ENCODE measurements at places on chromosomes 12 and 14.

- DNase-seq, result no peak
Measured at GRCh38 chr12:55718015-55718414, 2.2 kb downstream of the BLOC1S1 start.

GRCh38 chr14:57060276-57060955 is 208.3 kb downstream of the EXOC5 start:
- no peak for DNase-seq

GRCh38 chr12:7451756-7452155 is 7.8 kb upstream of the CD163L1 start:
- no peak for DNase-seq

DNA sequence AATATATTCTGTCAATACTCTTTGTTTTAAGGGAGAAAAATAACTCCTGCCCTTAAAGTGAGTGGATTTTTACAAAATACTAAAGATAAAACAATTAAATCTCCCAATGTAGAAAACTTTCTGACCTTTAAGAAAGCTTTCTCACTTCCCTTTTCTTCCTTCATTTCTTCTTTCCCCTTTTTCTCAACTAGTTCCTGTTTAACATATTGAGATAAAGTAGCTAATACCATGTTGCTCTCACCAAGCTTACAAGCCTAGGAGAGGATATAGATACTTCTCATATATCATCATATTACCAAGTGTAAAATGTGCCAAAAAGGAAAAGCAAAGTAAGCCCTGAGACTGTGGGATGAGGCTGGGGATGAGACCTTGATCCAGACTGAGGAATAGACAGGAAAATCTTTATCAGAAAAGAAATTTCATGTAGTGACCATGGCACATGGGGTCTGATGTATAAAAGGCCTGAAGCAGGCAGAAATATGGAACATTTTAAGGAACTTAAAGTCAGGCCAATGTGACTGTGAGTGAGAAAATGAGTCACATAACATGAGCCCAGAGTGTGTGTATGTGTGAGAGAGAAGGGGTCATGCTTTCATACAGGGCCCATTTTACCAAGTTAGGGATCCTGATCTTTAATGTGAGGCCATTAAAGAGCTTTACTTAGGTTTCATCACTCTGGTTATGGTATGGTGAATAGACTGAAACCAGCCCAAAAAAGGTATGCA is 1.6 kb upstream of the RPL10L start:
- DNase-seq, result peak; percentile 67

- peak; percentile 6 for DNase-seq
Measured at GRCh38 chr12:85923767-85924331, 49.8 kb downstream of the NTS start.

- DNase-seq, result no peak
Measured at GRCh38 chr12:123760267-123760938, 1.7 kb upstream of the DNAH10 start.

DNA sequence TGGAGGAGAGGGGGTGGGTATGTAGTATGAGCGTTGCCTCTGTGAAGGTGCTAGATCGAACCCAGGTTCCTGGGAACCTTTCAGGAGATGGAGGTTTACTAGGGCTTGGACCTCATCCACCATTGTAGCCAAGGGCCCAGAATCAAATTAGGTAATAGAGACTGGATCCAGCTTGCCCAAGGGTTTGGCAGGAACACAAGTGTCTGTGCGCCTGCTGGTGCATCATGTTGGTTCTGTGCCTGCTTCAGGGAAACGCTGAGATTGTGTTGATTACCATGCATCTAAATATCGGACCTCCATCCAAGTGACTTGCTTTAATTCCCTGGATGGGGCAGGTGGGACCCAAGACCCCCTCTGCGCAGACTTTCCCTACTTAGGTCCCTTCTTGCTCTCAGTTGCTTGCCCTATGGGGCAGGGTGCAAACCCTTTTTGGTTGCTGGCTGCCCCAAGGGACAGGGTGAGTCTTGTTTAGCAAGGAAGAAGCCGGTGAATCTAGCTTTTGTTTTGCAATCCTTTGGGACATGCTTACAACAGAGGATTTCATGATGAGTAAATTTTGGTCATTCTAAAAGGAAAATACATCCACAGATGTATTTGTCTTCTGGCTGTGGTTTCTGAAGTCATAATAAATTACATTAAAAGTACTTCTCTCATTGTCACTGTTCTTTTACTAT is 189.8 kb upstream of the PRICKLE1 start:
- no peak for DNase-seq

GRCh38 chr14:63782683-63783389 is 55.0 kb upstream of the SGPP1 start:
- DNase-seq, result no peak

DNA sequence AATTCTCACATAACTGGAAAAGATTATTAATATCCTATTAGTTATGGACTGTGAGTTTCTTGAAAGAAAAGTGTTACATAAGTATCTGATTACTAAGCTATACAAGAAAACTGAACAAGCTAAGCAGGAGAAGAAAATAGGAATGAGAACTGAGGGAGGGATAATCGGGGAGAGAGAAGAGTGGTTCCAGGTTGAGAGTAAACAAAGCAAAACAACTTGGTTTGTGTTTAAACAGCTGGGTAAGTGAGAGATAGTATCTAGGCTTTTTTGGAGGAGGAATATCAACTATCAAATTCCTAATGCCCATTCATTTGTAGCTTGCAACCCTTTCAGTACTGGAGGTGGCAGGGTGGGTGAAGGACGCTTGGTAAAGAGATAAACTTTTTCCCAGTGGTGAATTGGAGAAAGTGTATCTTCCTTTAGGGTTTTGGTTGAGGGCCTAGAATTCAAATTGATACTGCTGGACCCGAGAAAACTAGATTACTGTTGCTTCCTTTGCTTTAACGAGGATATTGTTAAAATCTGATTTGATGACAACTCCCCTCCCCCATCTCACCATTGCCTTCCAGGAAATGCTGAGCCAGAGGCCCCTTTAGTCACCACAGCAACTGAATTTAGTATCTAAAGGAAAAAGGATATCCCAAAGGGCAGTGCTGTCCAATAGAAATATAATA is 2.0 kb upstream of the SLC2A3 start:
- DNase-seq, result peak; percentile 40

DNA sequence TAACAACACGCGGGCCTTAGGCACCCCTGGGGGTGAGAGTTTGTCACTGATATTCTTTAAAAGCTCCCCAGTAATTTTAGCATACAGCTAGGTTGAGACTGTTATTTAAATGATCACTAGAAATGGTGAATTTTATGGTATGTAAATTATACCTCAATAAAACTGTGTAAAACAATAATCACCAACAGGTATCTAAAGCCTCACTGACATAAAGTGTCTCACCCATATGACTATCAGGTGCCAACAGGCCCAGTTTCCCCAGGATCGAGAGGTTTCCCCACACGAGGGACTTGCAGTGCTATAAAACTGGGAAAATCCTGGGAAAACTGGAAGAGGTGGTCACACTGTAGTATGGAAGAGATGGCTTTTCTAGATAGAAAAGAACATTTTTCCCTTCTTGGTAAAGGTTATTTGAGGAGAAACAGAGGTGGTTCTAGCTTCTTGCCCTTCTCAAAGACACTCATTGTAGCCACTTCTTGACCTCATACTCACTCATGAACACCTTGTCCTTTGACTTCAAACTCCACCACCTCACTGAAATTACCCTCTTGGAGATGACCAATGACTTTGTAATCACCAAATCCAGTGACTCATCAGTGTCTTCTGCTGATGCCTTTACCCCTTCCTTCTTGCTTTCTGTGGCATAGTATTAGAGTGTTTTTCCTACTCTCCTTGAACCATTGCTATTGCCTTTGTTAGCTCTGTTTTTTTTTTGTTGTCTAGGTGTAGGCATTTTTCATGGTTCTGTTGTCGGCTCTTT is 24.8 kb upstream of the NUBPL start:
- DNase-seq, result no peak

DNA sequence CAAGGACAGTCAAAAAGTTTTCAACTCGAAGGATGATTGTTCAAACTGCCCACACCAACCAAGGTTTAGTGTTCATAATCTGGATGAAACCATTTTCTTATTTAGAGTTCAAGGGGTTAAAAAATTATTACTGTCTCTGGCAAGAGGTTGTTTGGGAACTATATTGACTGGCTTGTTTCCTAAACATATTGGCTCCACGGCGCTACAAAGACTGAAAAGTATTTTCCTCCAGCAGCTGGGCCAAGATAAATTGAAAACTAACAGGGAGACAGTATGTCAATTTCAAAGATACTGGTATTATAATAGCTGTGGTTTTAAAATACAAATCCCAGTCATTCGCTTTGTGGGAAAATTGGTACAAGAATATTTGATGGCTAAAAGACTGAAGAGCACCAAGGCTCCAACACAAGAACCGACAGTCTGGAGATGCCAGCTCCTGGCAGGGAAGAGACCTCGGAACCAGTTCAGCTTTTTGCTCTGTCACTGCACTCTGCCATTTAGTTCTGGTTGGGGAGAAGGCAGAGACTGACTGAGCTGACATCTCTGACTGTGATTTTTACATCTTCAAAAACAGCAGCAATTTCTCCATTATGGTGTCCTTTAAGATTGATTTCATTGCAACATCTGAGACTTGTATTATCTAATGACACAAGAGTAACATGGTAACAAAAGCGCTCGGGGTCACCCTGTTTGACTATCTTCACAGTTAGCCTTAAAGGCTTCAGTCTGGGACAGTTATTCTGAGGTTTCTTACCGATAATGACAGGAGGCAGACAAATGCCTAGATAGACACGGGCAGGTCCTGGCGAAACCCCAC is 62.0 kb downstream of the ST8SIA1 start:
- DNase-seq, result no peak

- no peak for DNase-seq
Measured at GRCh38 chr12:92362785-92363184, 217.1 kb upstream of the BTG1 start.

- no peak for DNase-seq
Measured at GRCh38 chr14:81582420-81582819, 48.8 kb upstream of the SEL1L start.

DNA sequence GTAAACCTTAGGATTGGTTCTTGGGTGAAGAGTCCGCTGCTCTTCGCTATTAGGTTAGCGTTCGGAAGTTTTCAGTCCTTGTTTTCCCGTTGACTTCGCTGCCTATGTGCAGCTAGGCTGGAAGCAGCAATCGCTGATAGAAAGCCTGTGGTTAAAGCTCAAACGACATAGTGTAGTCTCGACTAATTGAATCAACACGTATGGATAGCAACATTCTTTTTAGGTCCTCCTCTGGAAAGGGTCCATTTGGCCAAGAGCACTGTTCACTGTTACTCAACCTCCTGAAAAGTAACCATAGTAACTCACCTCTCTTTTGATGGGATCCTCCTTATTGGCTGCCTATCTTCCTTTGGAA is 355.5 kb downstream of the SNAPC1 start:
- no peak for DNase-seq

- DNase-seq, result no peak
Measured at GRCh38 chr14:77316872-77317301, 3.8 kb downstream of the POMT2 start.

GRCh38 chr14:24432259-24433131 is 2.7 kb downstream of the KHNYN start:
- no peak for DNase-seq

DNA sequence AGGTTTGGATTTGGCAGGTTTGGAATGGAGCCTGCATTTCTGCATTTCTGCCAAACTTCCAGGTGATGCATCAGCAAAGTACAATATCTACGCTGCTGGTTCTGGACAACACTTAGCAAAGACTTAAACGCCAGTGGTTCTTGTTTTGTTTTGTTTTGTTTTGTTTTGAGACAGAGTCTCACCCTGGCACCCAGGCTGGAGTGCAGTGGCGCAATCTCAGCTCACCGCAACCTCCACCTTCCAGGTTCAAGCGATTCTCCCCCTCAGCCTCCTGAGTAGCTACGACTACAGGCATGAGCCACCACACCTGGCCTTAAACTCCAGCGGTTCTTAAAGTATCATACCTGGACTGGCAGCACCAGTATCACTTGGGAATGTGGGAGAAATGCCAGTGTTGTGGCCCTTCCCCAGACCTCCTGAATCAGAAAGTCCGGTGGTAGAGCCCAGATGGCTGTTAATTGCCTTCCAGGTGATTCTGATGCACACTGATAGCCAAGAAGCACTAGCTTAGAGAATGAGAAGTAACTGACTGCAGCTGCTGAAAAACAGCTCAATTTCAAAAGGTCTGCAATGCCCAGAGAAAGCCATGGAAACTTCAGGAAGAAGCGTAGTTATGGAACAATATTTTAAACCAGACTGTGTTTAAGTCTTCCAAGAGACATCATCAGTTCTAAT is 114.8 kb upstream of the FOXN3 start:
- no peak for DNase-seq

DNA sequence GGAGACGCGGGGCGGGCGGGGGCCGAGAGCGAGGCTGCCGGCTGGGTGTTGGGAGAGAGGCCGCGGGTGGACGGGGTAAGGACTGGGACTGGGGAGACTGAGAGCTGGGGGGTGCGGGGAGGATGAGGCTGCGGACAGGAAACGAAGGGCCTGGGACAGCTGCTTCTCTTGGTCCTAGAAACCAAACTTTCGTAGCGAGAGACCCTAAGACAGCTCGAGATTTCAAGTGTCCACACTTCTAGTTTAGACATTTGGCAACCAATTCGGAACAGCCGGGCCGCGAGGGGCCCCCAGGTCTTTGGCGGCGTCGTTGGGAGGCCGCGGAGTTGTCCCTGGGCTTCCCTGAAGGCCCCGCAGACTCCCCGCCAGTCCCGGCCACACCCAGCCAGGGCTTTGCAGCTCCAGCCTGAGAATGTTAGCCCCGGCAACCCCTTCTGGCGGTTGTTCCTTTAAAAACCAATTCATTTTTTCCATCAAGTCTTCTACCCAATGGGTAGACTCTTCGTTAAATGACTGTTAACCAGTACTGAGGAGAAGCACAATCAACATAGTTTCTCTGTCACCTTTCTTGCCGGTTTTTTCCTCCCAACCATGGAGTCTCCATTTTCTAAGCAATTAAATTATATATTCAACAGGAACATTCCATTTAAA is 11.5 kb downstream of the NKX2-1 start:
- DNase-seq, result no peak

- DNase-seq, result no peak
Measured at GRCh38 chr14:75711796-75712211, 50.8 kb downstream of the TTLL5 start.

DNA sequence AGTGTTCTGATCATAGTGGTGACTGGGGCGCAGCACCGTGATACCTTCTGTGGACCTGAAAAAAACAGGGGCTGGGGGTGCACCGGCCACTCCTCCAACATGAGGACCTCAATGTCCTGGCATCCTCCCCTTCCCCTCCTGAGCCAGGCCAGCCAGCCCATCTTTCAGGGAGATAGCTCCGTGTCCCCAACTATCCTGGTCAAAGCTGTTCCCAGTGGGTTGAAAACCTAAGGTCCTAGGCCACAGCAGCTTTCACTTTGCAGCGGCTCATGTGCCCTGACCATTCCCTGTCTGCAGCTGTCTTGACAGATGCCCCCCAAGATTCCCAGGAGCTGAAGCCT is 75.7 kb downstream of the BCL11B start:
- no peak for DNase-seq

GRCh38 chr12:120264904-120265472 is 542 bp downstream of the PXN start:
- no peak for DNase-seq

GRCh38 chr12:51839310-51839947 is 9.1 kb downstream of the FIGNL2 start:
- no peak for DNase-seq

GRCh38 chr14:22070119-22070982 is 396.7 kb upstream of the OR4E1 start:
- no peak for DNase-seq
